Stimulated activated CD8-positive, alpha-beta memory T cell treated with anti-CD3 and anti-CD28 coated beads, Interleukin-4, amount 100 ng/mL, for 1 hour (primary cell): ENCODE measurements at places on chromosomes 12 and 14.
A peak's percentile ranks its signal among the peaks of the same experiment; 100 is the strongest.

DNA sequence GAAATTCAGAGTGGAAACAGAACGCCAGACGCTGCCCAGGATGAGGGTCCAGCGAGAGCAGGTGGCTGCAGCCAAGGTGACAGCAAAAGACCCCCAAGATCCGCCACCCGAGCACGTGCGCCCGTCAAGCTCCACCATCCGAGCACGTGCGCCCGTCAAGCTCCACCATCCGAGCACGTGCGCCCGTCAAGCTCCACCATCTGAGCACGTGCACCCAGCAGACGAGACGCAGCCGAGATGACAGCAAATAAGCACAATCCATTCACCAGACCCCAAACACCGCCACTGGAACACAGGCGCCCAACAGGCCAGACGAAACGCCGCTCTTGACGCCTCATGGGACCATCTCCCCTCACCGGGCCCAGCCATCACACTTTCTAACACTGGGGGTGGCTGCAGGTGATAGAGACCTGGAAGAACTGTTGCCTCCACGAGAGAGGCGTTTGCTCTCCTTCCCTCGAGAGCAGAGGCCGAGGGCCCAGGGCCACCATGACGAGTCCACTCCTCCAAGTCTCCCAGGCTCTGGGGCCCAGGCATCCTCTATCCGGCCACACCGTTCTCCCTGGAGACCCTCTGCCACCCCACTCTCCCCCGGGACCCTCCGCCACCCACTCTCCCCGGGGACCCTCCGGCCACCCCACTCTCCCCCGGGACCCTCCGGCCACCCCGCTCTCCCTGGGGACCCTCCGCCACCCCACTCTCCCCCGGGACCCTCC lies 62.1 kb upstream of the GALNT9 start:
- no peak for DNase-seq

- no peak for DNase-seq
Observed at GRCh38 chr12:81077686-81078441, at the start of gene ACSS3. TSS of gene ACSS3 (plus strand) at chr12:81078079. CDS start at chr12:81078121, 42 bp downstream.

GRCh38 chr14:65336191-65336591 lies 76.3 kb upstream of the FUT8 start:
- no peak for DNase-seq

GRCh38 chr14:105440554-105440900 lies 20.9 kb downstream of the MTA1 start:
- no peak for DNase-seq

DNA sequence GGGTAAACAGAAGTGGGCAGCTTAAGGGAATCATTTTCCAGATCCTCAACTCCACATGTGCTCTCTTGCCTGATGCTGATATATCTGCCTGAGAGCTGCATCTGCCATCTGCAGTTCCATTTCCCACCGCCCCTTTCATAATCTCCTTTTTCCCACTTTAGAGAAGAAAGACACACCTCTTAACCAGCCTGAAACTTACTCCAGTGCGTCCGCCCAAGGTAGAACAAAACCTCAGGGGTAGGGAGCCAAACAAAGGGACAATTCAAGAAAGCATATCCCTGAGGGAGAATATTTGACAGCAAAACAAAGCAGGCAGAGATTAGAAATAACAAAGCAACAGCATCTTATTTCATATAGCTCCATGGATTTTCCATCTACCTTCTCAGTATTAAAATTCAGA lies 4.3 kb downstream of the MDM1 start:
- DNase-seq = no peak

DNA sequence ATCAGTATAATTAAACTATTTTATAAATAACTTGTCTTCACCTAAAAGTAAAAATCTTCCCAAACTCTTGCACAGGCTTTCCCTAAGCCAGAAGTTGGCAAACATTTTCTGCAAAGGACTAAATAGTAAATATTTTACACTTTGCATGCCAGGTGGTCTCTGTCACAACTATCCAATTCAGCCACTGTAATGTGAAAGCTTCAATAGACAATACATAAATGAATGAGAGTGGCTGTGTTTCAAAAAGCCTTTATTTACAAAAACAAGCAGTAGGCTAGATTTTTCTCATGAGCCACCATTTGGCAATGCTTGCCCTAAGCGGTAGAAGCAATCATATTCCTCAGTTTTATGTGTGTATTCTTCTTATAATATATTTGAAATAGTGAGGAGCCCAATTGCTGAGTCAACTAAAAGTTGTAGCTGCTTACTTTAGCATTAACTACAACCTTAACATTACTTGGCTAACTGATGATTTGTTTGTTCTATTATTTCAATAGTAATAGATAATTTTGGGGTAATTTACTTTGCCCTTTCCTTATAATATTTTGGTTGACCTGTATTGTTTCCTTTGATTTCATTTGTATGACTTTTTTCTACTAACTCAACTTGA lies 236.0 kb upstream of the SYT1 start:
- DNase-seq = no peak

- no peak for DNase-seq
Observed at GRCh38 chr14:56219666-56220413, 101.6 kb downstream of the PELI2 start.

GRCh38 chr12:120625557-120626419 lies 14.6 kb upstream of the CABP1 start:
- no peak for DNase-seq

GRCh38 chr12:54262403-54262925 lies 17.5 kb downstream of the CBX5 start:
- DNase-seq = no peak

DNA sequence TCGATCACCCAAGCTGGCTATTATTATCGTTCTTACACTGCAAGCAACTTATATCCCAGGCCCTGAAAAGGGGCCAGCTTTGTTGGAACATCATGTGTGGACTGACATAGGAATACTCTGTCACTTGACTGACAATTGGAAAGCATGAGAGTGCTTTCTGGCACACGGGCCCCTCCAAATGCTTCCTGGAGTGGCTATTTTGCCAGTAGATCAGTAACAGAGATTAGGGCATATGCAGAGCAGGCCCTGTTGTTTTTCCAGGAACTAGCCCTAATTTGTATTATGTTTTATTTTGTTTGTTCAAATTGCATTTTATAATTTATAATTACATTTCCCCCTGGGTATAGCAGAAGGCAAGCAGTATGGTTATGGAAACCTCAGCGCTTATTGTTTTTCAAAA lies 170.1 kb upstream of the FRMD6 start:
- no peak for DNase-seq

GRCh38 chr12:15013634-15014179 lies 40.9 kb downstream of the PDE6H start:
- no peak for DNase-seq

DNA sequence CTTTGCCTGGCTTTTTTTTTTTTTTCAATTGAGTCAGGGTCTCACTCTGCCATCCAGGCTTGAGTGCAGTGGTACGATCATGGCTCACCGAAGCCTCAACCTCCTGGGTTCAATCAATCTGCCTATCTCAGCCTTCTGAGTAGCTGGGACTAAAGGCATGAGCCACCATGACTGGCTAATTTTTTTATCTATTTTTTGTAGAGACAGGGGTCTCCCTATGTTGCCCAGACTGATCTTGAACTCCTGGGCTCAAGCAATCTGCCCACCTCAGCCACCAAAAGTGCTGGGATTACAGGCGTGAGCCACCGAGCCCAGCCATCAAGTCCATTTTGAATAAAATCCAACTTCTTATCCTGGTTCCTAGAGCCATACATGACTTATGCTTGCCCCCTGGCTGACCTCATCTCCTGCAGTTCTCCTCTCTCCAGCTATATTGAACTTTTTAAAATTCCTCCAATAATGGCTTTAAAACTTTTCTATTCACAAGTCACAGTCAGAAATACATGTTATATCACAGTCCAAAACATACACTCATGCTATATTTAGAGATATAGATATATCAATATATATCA lies 10.4 kb upstream of the RND1 start:
- DNase-seq = no peak

DNA sequence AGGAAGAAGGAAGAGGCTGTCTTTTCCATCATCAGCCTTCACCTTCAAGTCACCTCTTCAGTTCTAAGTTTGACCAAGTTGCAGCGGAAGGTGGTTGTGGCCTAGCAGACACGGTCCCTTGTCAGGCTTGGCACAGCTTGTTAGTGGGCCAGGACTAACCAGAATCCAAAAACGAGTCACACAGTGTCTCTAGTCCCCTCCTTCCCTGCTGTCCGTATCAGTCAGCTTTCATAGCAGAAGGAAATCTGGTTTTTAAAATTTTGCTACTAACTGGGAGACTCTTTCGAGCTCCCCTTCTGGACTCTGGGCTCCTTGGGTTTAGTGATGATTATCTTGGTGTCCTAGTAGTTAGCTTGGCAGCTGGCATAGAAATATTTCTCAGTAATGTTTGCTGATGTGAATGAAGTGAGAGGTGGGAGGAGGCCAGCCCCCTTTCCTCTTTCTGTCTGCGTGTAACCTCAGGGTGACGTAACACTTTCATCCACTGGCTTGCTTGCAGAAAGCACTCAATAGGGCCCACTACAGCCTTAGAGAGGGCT lies 3.8 kb downstream of the ETV6 start:
- no peak for DNase-seq

DNA sequence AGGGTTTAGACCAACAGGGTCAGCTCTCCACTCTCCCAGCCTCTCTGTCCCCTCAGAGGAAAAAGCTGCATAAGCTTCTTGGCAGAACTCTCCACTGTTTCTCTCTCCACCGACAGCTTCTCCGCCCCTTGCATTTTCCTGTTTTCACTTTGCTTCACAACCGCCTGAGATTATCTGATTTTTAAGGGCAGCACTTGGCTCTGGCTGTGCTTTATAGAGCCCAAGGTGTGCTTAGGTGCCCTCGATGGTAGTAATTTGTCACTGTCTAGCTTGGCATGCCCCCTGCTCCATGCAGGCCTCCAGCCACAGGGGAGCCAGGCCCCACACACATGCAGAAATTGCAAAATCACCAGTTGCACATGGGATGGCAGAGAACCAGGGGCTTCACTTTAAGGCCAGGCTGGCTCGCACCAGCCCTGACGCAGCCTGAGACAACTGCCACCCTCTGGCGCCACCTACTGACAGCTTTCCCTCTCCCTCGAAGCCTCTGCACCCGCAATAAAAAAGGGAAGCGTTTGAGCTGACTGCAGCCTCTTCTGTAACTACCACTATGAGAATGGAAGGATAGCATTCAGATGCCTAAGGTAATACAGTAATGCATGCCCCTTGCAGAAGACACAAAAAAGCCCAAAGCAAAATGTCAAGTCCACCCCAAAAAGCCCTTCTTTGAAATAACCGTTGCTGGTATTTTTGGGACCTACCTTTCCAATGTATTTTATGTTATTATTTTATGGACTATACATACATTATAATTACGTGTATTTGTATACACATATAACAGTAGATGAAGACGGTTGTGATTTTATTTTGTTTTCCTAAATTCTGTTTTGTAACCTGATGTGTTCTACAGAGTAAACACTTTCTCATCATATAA lies 32.0 kb upstream of the RIMBP2 start:
- peak; percentile 45 for DNase-seq

DNA sequence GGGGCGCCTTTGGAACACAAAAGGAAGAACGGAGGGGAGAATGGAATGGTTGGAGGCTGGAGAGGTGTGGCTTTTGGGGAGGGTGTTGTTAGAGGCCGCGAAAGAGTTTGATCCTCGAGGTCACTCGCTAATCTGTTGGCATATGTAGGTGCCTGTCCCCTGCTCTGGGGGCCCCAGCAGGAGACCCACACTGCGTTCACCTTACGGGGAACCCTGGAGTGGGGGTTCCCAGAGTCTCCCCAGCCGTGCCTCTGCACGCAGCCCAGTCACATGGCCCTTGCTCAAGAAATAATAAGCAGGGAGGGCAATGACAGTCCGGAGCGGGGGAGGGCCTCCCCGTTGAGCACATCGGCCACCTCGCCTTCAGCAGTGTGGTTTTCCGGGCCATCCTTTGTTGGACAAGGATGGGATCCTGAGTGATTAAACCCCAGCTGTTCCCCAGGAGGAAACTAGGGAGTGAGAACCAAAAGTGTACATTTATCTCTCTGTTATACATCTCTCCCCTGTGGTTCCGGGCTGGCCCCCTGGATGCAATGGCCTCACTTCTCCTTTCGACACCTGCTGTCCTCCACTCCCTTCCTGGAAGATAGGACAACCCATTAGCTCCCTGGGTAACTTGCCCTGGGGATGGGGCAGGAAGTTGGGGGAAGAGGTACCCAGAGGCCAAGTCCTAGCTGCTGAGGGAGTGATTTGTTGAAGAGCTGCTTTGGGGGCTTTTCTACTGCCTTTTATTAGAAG lies 1.3 kb downstream of the PLEKHG3 start:
- DNase-seq = no peak

DNA sequence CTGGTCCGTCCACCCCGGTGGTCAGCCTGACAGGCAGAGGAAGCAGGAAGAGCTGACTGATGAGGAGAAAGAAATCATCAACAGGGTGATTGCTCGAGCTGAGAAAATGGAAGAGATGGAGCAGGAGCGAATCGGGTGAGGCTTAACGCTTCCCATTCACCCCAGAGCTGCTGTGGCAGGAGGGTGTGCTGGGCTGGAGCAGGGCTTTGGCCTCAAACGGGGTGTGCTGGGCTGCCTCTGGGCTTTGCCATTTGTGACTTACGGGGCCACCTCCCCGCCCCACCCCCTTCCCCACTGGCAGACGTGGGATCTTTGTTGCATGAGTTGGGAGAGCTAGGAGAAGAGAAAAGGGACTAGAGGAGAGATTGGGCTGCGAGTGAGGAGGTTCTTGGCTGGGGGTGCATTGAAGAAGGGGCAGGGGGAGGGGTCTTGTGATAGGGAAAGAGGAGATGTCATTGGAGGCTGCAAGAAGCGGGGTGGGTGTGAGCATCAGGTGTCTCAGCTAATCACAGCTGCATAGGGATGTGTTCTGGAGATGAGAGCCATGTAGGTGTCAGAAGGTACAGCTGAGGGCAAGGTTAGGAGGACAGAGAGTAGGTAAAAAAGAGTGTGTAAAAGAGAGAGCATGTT lies 56.3 kb downstream of the RPH3A start:
- DNase-seq = no peak

GRCh38 chr12:73678335-73678734 lies 859.3 kb upstream of the ATXN7L3B start:
- no peak for DNase-seq

GRCh38 chr14:74922752-74923401 lies at the start of gene RPS6KL1:
TSS of gene RPS6KL1 (minus strand) at chr14:74923260. CDS start at chr14:74921541, 1,719 bp downstream.
- peak; percentile 15 for DNase-seq

DNA sequence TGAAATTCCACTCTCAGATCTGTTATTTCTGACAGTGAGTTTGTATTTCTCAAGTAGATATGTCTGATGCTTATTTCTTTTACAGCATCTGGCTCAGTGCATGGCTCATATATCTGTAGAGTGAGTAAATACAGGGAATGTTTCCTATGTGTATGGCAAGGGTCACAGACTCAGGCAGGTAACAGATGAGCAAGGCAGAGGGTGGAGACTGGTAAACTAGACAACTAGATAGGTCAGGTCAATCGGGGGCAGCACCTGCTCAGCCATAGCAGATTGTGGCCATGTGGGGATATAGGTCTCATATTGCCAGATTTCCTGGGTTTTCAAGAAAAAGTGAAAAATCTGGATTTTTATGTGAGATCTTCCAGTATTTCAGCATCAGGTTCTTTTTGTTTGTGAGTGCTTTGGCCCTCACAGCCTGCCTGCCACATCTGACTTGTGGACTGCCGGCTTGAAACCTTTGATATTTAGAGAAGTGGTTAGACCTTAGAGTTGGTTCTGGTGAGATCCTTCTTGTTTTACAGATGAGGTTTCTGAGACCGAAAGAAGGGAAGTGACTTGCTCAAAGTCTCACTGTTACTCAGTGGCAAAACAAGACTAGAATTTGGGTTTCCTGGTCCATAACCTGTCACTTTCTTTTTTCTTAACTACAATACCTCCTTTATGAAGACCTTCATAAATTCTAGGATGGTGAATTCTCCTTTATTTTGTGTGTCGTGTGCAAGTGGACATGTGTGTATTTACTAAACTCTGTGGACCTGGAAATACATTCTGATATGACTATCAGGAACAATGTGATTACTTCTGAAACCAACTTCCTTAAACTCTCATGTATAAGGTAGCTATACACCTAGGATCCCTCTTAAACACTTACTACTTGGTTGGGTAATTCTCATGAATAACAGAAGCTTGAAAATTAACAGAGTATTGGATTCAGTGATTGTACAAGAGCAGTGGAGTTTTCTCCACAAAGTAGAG lies 34.4 kb downstream of the PROX2 start:
- no peak for DNase-seq
